ENCODE measurements at places on chromosomes 2 and 18.

DNA sequence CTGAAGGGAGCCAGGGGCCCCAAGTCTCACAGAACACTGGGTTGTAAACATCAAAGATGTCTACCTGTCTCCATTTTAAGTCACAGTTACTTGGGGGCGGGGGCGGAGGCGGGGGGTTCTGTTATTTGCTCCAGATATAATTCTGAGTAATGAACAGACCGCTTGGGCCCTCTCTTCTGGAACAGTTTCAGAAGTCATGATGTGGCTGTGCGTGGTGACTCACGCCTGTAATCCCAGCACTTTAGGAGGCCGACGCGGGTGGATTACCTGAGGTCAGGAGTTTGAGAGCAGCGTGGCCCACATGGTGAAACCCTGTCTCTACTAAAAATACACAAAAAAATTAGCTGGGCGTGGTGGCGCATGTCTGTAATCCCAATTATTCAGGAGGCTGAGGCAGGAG lies 157.9 kb upstream of the APCDD1 start:
- DNase-seq = no peak

DNA sequence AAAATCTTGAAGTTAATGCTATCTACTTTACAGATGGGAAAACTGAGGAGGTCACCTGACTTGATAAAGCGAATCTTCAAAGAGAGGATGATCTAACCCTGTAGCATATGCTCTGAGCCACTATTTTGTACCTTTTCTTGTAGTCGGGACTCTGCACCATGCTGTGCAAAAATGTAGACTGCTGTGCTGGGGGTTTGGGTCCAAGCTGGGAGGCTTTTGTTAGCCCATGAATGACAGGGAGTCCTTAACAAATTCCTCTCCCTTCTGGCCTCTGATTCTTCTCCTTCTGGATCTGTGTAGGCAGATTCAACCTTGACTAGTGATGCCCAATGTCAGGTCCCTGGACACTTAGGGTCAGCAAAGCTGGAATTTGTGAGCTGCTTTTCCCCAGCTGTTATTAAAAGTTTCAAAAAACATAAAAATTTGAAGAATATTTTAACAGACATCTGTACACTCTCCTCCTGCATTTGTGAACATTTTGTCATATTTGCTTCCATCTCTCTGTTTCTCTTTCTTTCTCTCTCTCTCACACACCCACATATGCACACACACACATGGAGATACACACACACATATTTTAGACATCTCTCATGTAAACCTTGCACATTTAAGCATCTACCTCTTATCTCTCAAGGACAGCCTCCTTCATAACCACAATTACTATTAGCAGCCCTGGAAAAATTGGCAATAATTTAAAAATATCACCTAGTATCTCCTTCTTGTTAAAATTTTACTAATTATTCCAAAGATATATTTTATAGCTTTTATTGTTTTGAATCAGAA lies 335.0 kb upstream of the TRIB2 start:
- no peak for DNase-seq

- DNase-seq = no peak
Observed at GRCh38 chr2:78766459-78766858, 259.0 kb upstream of the REG3G start.

GRCh38 chr2:136131961-136132824 lies 14.2 kb upstream of the CXCR4 start:
- DNase-seq = no peak

- DNase-seq = no peak
Observed at GRCh38 chr2:20362701-20363435, 12.2 kb upstream of the PUM2 start.

DNA sequence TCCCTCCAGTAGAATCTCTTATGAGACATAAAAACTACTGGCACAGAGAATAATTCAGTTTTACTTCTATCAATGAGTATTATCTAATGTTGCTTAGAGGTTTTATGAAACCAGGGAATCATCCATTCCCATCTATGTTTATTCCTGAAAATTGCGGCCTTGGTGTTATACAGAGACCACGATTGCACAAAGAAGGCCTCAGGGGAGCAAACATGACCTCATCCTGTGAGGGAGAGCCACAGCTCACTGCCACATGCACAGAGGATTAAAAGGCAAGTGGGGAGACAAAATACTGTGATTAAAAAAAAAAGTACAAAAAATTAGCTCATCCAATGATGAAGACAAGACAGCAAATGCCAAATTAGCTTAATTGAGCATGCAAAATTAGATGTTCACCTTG lies 111.8 kb upstream of the SLC35G4 start:
- no peak for DNase-seq

GRCh38 chr2:97991081-97991856 lies 4.5 kb downstream of the TMEM131 start:
- DNase-seq = no peak

- no peak for DNase-seq
Observed at GRCh38 chr18:58402247-58402646, 226.6 kb downstream of the ALPK2 start.

DNA sequence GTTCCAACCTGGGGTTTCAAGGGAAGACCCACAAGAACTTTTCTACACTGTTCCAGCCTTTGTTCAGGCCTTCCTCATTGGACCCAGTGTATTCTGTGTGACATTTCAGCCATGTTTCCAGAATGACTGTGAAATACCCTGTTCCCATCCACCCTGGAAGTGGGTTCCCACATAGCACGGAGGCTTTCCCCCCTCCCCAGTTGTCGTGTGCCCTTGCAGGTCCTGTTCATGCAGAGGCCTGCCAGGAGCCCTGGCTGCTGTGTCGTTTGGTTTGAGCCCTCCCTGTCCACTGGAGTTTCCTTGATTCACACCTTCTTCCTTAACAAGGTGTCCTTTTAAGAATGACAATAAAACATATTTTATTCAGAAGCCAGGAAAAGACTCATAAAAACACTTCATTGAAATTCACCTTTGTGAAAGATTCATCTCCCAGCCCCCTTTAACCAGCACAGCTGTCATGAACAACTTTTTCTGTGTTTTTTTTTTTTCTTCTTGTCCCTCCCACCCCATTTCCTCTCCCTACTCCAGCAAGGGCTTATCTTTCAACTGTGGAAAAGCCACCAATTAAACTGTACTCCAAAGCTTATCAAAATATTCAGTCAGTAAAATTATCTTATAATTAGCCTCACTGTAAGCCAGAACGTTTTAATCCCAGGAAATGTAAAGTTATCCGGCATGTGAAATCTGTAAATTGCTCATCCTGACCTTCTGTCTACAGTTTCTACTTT lies 106.4 kb downstream of the ACOXL start:
- DNase-seq = no peak

DNA sequence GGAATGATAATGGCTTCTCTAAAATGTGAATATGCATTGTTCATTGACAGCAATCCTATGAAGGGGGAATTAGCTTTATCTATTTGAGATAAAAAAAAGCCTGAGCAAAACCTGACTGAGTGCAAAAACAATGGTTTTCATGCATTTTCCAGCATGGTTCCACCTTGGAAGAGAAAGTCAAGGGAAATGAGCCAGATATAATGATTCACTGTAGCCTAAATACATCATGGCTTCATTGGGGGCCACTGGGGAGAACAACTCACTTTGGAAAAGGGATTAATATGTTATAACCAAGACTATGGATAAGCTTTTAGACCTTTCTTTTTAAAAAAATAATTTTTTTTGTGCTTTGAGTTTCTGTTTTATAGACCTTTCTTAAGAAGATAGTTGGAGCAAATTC lies 679.7 kb downstream of the NYAP2 start:
- no peak for DNase-seq

DNA sequence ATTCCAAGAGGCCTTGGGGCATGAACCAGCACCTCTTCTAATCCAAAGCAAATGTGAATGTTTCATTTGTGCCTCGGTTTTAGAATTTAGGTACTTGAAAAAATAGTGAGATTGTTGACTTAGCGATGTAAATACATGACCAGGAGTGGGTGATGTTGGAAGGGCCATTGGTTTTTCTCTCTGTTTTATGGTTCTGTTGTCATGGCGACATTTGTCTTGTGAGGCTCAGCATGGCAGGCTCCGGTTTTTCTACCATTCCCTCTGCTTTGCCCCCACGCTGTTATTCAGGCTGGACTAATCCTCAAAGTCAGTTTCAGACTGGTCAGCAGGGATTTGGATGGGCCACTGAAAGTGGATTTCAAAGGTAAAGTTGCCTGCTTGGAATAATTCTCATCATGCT lies 255.4 kb downstream of the ALPK2 start:
- DNase-seq = no peak

- DNase-seq = no peak
Observed at GRCh38 chr2:235048549-235048948, 96.7 kb downstream of the SH3BP4 start.

Measured in stimulated activated CD4-positive, alpha-beta T cell treated with anti-CD3 and anti-CD28 coated beads, TNF-alpha, amount 100 ng/mL, for 24 hours (primary cell).